ENCODE measurements at places on chromosomes 5 and 9.

DNA sequence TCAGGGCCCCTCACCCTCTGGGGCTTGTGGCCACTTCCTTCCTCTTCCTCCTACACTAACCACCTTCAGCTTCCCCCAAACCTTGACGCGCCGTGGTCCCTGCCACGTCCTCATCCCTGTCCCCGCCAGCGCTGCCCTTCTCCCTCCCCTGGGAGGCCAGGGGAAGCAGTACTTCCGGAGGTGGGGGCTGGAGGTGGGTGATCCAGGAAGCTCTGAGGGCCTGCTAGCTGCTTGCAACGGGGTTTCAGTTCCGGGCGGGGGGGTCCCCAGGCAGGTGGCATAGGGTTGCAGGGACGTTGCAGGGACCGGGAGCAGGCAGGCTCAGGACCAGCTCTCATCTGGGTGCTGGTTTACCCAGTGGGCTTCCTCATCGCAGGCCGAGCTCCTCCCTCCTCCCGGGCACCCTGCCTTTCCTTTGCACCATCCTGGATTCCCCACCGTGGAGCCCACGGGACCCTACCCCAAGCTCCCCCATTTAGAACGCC is 70.0 kb downstream of the RXRA start:
- DNase-seq, result peak; percentile 52

DNA sequence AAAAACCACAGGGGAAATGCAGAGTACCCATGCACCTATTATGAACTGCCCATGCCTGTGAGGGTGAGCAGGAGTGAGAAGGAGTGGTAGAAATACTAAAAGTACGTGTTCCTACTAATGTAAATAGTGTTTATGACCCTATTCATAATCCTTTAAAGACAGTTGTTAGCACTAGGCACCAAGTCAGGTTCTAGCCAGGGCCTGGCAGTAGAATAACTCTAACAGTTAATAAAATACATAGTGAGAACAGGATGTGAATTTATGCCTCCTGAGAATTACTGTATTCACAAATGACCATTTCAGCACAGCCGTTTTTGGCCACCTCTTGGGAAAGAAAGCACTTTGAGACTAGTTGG is 103.2 kb upstream of the TARS1 start:
- no peak for DNase-seq

GRCh38 chr9:113624721-113625120 is 161.2 kb downstream of the RGS3 start:
- DNase-seq, result no peak

GRCh38 chr9:137087409-137087925 is 682 bp downstream of the MAN1B1 start:
- peak; percentile 21 for DNase-seq

DNA sequence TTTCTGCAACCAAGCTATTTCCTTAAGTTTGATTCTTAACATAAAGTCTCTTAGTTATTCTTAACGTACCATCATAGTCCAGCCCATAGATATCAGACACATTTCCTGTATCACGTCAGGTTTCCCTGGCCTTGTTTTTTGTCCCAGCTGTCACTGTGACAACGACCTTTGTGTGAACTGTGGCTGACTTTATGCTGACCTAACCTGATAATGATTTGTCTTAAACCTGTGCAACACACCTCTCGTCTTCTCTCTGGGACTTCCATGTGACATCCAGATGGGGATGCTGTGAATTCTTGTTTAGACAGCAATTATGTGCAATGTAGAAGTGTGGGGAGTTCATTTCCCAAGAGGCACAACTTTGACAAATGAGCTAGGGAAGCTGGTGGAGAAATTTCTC is 662.8 kb downstream of the PTPRD start:
- no peak for DNase-seq

DNA sequence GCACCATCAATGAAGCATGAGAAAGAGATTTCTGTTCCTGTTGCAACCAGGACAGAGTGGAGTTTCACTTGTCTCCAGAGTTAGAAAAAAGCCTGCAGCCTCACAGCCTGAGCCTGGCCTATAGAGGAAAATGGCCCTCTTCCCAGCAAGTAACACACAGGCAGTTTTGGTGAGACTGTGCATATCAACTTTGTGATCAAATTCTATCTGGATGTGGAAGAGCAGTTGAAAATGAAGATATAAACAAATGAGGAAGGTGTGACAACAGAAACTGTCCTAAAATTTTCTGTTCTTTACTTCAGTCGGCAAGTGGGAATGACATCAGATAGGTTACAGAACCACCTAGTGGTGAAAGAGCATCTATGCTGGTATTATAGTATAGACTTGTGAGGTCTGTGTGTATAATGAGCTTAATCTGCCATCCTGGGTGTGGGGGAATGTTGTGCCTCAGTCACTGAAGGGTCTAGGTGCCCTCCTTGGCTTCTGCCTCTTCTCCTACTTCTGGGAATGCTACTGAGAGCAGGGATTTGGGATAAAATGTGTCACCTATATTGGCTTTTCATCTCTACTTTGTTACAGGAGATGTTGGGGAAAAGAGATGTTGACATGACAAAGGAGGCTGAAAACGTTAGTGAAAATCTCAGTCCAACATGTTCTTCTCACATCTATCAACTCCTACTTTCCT is 28.2 kb downstream of the YIPF5 start:
- peak; percentile 58 for DNase-seq

DNA sequence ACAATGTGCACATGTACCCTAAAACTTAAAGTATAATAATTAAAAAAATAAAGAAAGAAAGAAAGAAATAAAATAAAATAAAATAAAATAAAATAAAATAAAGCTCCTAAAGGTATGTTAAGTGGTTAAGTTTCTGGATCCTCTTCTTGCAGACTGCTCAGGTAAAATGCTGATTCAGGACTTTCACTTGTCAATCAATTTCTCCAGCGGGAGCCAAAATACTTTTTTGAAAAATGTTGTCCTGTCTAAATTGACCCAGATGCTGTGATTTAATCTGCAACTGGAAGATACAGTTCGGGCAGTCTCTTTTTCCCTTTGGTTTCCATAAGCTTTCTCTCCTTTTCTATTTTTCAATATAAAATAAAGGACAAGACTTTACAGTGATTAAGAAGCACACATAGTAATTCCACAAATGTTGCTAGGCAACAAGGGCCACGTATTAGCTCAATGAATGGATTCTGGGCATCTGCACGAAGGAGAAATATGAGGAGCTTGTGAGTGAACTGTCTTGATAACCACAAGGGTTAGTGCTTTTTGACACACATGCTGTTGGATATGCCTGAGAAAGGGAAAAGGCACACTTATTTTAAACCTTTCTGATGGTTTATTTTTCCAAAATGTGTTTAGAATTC is 38.6 kb downstream of the HTR4 start:
- no peak for DNase-seq
